ENCODE measurements at places on chromosomes 13 and 19.
A peak's percentile ranks its signal among the peaks of the same experiment; 100 is the strongest.

GRCh38 chr13:77811981-77812380, 106.7 kb downstream of the EDNRB start:
- no peak for DNase-seq

DNA sequence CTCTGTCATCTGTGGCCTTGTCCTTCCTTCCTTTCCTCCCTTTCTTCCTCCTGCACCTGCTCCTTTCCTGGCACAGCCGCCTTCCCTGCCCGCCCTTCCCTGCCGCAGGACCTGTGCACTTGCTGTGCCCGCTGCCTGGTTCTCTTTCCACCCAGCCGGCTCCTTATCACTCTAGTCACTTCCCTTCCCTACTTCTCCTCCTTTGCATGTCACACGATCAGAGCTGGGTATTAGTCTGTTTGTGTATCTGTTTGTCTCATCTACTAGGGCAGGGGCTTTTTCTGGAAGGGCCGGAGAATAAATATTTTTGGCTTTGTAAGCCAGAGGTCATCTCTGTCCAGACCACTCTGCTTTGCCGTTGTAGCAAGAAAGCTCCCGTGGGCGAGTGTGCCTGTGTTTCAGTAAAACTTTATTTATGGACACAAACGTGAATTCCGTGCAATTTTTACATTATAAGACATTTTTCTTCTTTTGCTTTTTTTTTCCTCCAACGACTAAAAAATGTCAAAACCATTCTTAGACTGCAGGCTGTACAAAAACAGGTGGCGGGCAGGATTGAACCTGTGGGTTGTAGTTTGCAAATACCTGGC, 6.1 kb downstream of the KDM4B start:
- no peak for DNase-seq

DNA sequence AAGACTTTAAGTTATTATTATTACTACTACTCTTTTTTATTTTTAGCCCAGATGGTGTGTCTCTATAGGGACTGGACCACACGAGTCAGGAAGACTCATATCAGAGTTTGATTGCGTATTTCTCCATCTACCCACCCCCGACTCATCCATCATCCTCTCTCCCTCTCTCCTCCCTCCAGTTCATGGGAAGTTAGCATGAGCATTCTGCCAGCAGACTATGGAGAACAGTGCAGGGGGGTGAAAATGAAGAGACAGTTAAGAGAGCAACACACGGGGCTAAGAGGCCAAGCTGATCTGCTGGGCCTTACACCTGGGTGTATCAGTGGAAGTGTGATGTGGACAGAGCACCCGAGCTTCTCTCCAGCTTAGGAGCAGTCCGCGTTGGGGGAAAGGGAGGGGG, 95.0 kb downstream of the UQCRFS1 start:
- DNase-seq = no peak

DNA sequence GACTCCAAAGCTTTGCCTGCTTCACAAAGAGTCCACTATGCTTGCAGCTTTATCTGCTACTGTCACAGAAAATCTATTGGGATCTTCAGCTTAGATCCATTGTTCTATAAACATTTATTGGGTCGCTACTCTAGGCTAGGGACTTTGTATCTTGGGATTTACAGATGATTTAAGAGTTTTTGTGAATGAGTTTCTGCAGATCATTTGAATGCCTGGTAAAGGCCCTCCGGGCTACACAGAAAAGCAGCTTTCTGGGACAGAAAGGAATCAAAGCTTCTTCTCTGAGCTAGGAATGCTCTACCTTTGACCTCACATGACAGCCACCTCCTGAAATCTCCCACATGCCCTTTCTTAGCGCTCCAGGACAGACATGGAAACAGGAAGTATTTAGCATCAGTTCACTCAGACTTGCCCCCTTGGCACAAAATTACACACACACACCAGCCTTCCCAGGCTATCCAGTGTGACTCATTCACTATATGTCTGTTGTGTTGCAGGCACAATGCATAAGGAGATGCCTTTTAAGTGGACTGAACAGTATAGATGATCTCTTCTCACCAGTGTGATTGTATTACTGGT, 492.4 kb downstream of the DACH1 start:
- no peak for DNase-seq

DNA sequence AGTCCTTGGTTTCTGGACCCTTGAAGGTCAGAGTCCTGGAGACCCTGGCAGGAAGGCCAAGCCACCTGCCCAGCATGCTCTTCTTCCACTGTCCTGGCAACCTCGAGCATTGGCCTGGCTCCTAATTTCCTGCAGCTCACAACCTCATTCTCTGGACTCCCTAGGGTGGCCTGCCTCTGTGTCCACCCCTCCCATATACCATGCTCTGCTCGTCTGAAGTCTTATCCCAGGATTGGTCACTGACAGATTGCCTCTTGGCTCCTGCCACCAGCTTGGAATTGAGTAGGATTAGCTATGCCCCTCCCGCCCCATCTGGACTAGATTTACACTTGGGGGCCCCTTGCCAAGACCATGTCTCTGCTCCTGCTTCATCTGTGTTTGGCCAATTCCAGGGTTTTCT, 17.1 kb upstream of the WASF3 start:
- no peak for DNase-seq

GRCh38 chr19:1401138-1401888, at the start of gene GAMT:
Gene GAMT, minus strand, starts transcription at chr19:1401542. Its CDS starts 66 bp downstream, at chr19:1401476.
- DNase-seq = no peak

DNA sequence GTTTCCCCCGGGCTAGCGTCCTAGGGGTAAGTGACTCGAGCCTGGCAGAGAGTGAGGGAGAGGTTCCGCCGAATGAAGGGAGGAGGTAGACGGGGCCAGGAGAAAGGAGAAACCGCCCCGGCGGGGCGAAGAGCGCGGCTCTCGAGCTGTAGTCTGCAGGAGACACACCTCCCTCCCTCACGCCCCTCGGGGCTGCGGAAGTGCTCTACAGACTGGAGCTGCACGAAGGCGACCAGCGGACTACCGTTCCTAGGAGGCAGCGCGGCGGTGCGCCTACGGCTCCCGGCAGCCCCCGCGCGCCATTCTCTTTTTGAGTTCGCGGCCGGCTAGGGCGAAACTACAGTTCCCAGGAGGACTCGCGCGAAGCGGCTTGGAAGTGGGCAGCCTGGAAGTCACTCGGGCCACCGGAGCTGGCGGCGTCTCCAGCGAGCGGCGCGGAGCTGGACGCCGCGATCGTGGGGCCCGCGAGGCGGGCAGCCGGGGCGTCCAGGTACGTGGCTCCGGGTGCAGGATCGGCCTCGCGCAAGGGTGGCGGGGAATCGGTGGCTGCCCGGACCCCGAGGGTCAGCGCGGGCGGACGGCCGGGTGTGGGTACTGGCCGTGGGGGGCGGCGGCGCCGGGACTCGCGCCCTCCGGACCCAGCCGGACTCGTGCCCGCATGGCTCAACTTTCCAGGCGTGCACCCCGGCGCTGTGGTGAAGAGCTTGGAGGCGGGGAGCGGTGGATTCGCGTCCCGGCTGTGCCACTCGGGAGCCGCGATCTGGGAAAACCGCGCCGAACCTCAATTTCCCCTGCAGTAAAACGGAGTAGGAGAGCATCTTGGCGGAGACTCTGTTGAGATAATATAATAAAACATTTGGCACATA, at the start of gene SIPA1L3:
SIPA1L3 (plus strand) TSS at position 340 of the 866 bp plus-strand sequence. CDS start 174,358 bp downstream, outside the sequence.
- peak; percentile 80 for DNase-seq

GRCh38 chr19:5057860-5058259, 88.9 kb downstream of the KDM4B start:
- no peak for DNase-seq

DNA sequence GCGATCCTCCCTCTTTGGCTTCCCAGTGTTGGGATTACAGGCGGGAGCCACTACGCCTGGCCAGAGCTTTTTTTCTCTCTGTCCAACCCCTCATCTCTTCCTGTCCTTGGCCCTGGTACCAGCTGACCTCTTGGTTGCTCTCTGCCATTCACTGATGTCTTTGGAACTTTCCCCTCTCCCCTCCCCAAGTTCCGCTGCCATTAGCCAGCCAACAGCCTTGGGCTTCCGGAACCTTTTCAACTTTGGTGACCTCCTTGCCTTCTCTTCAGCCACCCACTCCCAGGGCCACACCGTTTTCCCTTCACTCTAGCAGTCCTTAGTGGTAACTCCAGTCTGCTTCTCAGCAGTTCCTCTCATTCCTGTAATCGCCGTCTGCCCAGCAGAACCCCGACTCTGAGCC, 4.3 kb downstream of the WTIP start:
- no peak for DNase-seq

DNA sequence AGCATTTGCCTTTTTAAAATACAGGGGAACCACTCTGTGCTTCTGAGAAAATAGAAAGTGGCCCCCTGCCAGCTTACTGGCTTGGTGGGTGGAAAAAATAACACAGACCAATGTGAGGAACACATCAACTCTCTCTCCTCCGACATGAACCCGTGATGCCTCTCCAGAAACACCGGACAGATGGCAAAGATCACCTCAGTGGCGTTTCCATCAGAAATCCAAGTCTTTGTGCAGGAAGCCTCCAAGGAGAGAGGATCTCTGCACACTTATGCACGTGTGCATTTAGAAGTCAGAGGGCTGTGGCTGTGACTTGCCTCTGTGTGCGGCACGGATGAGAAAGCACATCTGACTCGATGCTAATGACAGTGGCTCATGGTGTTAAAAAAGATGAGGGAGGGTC, 112.3 kb upstream of the KLF12 start:
- no peak for DNase-seq

GRCh38 chr13:76904507-76904906, 18.3 kb upstream of the KCTD12 start:
- DNase-seq = no peak

DNA sequence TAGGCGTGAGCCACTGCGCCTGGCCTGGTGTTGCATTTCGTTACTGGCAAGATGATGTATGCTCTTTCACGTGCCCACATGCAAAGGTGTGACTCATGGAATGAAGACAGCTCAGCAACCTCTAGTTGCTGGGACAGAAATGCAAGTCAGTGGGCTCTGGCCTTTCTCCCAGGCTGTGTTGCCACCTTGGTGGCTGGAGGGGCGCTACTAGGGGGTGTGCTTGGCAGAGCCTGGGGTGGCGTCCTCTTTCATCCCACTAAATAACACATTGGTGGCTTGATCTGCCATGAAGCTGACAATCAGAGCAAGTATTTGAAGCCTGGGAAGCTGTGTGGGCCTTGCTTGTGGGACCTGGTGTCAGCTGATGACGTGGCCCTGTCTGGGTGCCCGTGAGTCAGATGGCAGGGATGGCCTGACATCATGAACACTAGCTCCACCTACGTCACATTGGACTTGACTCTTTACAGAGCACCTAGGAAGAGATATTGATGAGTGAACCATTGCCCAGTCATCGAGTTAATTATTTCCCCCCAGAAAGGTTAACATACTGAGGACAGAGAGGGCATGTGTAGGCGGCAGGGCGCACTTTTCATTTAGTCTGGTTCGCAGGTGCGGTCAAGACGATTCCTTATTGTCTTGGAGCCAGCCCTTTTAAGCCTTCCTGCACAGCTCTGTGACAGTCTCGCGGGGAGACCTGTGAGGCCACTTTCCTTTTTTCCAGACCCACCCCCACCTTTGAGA, 154.2 kb downstream of the TM9SF2 start:
- DNase-seq = no peak

DNA sequence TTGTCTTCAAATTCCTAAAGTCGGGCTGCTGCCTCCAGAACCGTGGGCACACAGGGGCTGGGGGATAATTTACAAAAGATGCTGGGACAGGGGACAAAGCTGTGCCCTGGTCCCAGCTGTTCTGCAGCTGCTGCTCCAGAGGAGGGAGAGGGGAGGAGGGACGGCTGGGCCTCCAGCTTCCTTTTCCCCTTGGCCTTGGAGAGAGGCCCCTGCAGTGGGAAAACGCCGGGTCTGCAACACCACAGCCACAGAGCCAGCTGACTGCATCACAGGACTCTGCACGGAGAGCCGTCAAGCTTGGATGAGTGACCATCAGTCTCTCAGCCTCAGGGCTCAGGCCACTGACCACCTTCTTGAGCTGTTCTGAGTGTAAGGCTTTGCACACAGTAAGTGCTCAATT, 6.1 kb downstream of the DOCK6 start:
- no peak for DNase-seq

DNA sequence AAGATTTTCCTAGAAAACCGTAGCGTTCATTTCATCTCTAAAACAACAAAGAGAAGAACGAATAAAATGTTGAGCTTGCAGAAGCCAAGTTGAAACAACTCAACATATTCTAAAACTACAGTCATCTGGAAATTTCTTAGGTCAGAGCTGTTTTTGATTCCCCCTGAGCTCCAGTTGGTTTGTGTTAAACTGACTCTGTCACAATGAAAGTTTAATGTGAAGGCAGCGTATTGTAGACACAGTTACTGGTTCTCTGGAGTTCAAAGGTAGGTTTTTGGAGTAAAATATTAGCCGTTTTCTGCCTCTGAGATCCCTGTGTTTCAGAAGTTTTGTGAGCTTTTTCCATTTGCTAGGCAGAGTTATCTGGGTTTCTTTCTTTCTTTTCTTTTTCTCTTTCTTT, 2.2 kb downstream of the ARHGEF7 start:
- no peak for DNase-seq

- DNase-seq = no peak
Observed at GRCh38 chr13:20102525-20103180, 58.2 kb downstream of the GJA3 start.

DNA sequence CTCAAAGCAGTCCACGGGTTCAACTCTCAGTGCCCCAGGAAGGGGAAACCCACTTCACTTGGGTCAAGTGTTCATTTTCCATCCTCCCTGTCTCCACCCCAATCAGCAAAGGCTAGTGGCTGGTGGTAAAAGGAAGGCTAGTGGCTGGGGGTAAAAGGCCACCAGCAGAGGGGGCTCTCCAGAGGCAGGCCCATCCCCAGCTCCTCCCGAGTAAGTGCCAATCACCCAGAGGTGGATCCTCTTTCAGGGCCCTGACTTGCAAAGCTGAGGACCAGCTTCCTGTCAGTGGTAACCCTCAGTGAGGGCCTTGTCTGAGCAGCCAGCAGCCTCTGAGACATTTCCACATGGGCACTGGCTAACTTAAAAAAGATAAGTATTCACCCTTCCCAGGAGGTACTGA, 22.0 kb upstream of the TPT1 start:
- no peak for DNase-seq

DNA sequence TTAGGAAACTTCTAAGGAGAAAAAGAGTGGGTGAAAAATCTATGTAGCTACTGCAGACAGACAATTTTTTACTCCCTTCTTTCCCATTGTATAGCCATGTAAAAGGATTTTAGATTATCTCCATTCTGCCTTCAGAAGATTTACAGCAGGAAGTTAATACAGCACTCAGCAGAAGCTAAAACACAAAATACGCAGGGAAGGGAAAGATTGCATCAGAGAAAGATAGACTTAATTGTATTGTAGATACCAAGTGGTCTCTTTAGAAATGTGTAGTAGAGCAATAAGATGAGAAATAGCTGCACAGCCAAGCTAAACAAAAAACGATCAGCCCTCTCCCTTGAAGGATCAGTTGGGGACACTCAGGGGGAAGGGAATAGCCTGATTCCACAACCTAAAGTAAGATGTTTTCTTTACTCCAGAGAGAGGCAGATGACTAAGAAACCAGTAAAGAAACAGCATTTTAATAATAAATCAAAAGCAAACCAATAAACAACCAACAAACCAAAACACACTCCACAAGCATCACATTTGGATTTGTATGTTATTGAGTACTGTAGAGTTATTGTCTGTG, 236.7 kb upstream of the SLITRK1 start:
- no peak for DNase-seq

DNA sequence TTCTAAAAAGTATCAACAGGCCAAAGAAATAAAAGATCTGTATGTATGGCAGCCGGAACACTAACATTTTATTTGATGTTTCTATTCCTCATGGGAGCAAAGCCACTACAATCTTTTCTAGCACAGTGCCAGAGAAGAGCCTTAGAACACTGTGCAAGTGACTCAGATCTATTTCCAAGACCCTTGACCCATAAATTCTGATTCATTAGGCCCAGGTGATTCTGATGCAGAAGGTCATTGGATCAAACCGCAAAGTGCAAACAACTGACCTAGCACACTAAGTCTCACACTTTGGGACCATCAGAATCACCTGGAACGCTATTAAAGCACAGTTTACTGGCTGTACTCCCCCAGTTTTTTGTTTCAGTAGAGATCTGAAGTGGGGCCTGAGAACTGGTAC, 87.6 kb downstream of the MYCBP2 start:
- no peak for DNase-seq
